ENCODE measurements at places on chromosomes 5 and 9. TPM values are rescaled to one million over a fixed set of nuclear protein-coding genes. Genes with fewer than 3 reads are reported as not detected.

The HRH2 gene
- total RNA-seq: 23.4 TPM

The TAF11L11 gene
- not detected for total RNA-seq

The CD274 gene
- total RNA-seq: 2.7 TPM

The QRFP gene
- not detected for total RNA-seq

The WDR31 gene
- total RNA-seq: 4.9 TPM

The TEK gene
- 10.5 TPM for total RNA-seq

The LMAN2 gene
- 51.9 TPM for total RNA-seq

The FBXL7 gene
- 14.3 TPM for total RNA-seq

The ANKRD34B gene
- 1.6 TPM for total RNA-seq

The MUSK gene
- not detected for total RNA-seq

The RNF183 gene
- not detected for total RNA-seq

The SPAG8 gene
- total RNA-seq: 9.3 TPM

The NOTCH1 gene
- total RNA-seq: 27.0 TPM

The IL4 gene
- not detected for total RNA-seq

The SLC36A2 gene
- total RNA-seq: not detected

The TLR4 gene
- total RNA-seq: 70.5 TPM

The CDKN2B gene
- 3.7 TPM for total RNA-seq

The ANXA2R gene
- total RNA-seq: 2.4 TPM

The COL15A1 gene
- 0.38 TPM for total RNA-seq

The OTP gene
- not detected for total RNA-seq

The SURF2 gene
- 28.5 TPM for total RNA-seq

The PTGS1 gene
- 3.8 TPM for total RNA-seq

The LCN1 gene
- total RNA-seq: not detected

The NOXA1 gene
- 11.2 TPM for total RNA-seq

The PHYHD1 gene
- 36.2 TPM for total RNA-seq

The AMBP gene
- total RNA-seq: not detected

The INSYN2B gene
- 6.7 TPM for total RNA-seq

The SLCO6A1 gene
- total RNA-seq: not detected

The CCNO gene
- 3.7 TPM for total RNA-seq

The MLANA gene
- total RNA-seq: not detected

The FOXD4L5 gene
- 1.2 TPM for total RNA-seq

The DELE1 gene
- 86.4 TPM for total RNA-seq

The ZNF883 gene
- total RNA-seq: 10.9 TPM

The HTR4 gene
- 12.5 TPM for total RNA-seq

The STK32A gene
- 13.0 TPM for total RNA-seq

The BTNL8 gene
- not detected for total RNA-seq

The URM1 gene
- 46.1 TPM for total RNA-seq

The TMEM252 gene
- total RNA-seq: not detected

The GFI1B gene
- not detected for total RNA-seq

The DEPDC1B gene
- 1.1 TPM for total RNA-seq

The SLC46A2 gene
- not detected for total RNA-seq

The DMGDH gene
- total RNA-seq: 11.7 TPM

The PCDHB10 gene
- total RNA-seq: 11.9 TPM

The SPINK1 gene
- total RNA-seq: not detected

The FBXW2 gene
- total RNA-seq: 52.6 TPM

The HEMGN gene
- not detected for total RNA-seq

The CYSRT1 gene
- 0.59 TPM for total RNA-seq

The SYNPO gene
- 185 TPM for total RNA-seq

The SLC34A3 gene
- not detected for total RNA-seq

The OGN gene
- total RNA-seq: 1.3 TPM

The CDC25C gene
- not detected for total RNA-seq

The BTNL3 gene
- not detected for total RNA-seq

The SLC28A3 gene
- not detected for total RNA-seq

The ZNF483 gene
- total RNA-seq: 241 TPM

The TMEM232 gene
- 19.9 TPM for total RNA-seq
